ENCODE measurements at places on chromosomes 1 and 21.
A peak's percentile ranks its signal among the peaks of the same experiment; 100 is the strongest.

GRCh38 chr1:107405236-107405635, 264.4 kb downstream of the NTNG1 start:
- DNase-seq, result no peak

DNA sequence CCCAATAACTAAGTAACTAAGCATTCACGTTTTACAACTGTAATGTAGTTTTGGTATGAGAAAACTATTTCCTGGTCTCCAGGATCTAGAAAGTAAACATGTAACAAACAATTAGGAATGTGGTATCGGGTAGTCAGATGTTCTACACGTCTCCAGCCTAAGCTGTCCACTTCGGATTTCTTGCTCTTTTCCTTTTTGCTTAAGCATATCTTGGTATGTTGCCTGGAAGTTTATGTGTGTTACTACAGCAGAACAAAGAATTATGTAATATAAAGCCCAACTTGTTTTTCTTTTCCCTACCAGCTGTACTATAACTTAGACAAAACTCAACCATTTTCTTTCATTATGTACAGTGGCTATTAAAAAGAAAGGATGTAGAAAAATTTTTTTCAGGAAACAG, 20.4 kb upstream of the WARS2 start:
- DNase-seq, result no peak

GRCh38 chr1:20508411-20508771, 440 bp upstream of the MUL1 start:
- DNase-seq, result no peak

- no peak for DNase-seq
Observed at GRCh38 chr1:186498695-186499389, 37.9 kb upstream of the PDC start.

- no peak for DNase-seq
Observed at GRCh38 chr1:97573553-97573952, 347.3 kb downstream of the DPYD start.

DNA sequence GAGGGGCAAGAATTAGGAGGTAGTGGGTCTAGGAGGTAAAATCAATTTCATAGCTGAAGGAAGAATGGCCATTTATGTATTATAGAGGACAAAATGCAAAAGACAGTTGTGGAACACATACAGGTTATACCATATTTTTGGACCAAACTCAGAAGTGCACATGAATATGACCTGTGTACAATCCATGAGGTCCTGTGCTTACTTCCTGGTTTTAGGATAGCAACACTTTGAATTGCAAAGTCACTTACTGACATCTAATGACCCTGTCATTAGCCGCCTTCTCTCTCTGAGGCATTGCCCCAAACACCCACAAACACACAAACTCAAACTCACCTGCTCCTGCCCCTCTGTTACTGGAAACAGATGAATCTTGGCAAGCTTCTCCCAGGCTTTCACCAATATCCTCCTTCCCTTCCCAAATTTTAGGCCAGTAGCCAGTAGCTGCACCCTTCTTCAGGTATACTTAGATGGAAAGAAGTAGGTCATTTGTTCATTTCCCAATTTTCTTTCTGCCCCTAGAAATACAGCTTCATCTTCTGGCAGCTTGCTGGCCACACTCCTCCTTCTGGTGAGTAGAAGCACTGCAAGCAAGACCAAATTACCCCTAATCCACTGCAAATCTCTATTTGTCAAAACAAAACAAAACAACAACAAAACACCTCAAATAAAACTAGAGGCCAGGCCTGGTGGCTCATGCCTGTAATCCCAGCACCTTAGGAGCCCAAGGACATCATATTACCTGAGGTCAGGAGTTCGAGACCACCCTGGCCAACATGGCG, 13.7 kb upstream of the RPL5 start:
- DNase-seq, result peak; percentile 10

DNA sequence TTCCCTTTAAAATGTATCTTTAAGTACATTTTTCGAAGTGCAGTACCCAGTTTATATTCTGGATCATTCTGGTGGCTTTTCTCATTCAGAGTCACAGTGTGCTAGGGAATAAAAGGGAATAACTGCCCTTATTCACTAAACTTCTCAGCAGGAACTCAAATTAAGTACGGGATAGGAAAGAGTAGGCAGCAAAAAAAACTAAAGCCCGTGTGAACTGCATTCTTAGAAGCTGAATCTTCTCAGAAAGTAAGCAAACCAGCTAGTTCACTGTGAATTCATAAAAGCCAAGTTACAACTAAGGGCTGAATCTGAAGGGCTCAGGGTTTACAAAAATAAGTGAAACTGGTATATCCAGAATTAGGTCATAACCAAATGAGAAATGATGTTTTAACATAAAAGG, 22.0 kb downstream of the PRPF38A start:
- no peak for DNase-seq

Data from activated naive CD4-positive, alpha-beta T cell treated with Interleukin-2 at 50 U/mL for 16 hours (primary cell).